Colonic mucosa (tissue), 4 donors: ENCODE measurements at places on chromosomes 12 and 14.

DNA sequence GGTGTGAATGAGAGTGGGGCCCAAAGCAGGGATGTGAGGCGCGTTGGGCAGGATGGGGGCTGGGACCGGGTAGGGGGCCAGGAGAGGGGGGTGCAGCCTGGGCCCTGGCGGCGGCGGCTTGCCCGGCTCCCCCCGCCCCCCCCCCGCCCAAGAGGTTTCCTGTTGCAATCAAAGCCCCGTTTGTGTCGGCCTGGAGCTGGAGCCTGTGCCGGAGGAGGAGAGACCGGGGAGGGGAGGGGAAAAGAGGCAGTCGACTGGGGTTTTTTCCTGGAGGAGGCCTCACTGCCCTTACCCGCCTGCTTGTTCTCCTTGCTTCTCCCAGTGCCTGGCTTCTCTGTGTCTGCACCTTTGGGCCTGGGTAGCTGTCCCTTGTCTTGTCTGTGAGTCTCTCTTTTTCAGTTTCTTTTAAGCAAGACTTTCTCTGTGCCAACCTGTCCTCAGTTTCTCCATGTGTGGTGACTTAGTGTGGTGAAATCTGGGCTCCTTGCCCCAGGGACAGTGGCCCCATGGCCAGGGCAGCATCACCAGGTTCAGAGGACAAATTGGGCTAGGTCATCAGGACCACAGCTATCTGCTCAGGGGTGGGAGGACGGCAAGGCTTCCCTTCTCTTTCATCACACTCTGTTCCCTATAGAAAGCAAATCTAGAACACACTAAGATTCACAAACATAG, 8.5 kb downstream of the RARG start:
- no peaks in the 10 kb centered on the region for H3K27me3 ChIP-seq
- H3K4me1 ChIP-seq, result peaks cover 5% of the 10 kb centered on the region
- no peak overlapping the region for H3K4me3 ChIP-seq

DNA sequence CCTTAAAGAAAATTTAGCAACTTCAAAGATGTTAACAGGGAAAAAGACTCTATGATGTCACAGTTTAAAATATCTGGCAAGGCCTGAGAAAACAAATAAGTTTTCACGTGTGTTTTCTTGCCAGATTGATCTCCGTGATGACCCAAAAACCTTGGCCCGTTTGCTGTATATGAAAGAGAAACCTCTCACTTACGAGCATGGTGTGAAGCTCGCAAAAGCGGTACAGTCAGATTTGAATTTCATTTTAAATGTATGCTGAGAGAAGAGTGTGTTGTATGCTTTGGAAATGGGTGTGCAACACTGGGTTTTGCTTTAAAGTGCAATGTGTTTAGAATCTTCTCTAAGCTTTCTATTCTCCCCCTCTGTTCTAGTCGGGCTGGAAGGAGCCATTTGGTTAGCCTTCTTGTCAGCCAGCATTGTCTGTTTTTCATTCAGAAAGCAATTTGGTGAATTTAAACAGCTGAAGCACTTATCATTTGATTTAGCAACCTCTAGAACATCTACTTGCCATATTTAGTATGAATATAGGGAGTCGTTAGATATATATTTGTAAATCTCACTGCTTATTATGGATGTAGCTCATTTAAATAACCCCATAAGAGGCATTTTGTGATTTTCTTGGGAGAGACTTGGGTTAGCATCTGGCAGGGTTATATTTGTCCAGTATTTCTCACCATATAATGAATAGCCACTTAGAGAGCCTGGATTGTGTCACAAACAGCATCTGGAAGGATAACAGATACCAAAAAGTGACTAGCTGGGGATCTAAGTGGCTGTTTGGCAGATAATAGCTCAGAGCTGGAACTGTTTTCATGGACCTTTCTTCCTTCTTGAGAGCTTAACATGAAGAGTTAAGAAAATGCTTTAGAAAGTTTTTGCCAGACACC, 35.5 kb downstream of the GPHB5 start:
- no peaks in the 10 kb centered on the region for H3K27me3 ChIP-seq
- no peaks in the 10 kb centered on the region for H3K4me1 ChIP-seq
- H3K4me3 ChIP-seq, result no peak overlapping the region
- no peaks in the 10 kb centered on the region for H3K36me3 ChIP-seq

GRCh38 chr14:76109087-76109880, 42.4 kb upstream of the GPATCH2L start:
- no peaks in the 10 kb centered on the region for H3K27me3 ChIP-seq
- no peak overlapping the region for H3K27ac ChIP-seq
- no peaks in the 10 kb centered on the region for H3K4me1 ChIP-seq
- H3K4me3 ChIP-seq, result no peak overlapping the region
- H3K36me3 ChIP-seq, result no peaks in the 10 kb centered on the region

DNA sequence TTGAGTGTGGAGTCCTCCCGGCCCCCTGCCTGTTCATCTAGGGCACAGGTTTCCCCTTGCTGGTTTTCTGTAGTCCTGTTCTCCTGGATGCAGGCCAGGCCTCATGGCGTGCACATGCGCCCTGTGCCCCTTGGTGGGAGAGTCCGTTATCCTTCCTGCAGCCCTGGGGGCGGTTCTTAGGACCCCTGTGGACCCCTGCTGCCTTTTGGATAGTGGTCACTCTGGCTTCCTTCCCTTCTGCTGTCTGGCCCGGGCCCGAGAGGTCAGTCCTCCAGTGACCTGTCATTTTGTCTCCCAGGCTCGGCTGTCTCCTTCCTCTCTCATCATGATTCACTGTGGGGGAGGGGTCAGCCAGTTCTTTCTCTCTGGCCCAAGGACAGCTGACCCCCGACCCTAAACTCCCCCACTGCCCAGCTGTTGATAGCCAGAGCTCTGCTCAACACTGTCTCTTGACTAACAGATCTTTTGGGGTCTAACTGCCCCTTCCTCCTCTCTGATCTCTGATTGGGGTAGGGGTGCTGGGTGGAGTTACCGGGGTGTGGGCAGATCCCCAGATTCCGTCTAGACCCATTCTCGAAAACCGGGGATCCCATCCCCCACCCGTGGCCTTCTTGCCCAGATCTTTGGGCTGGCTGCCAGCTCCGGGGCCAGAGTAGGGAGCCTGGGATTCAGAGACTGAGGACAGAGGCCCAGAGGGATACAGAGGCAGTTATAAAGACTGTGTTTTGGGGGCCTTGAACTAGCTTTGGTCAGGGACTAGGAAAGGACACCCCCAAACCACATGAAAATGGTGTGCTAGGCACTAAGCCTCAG, 7.0 kb downstream of the CCND2 start:
- peaks cover 11% of the 10 kb centered on the region for H3K36me3 ChIP-seq
- peak; percentile 69 for DNase-seq
- H3K4me3 ChIP-seq, result no peak overlapping the region
- peak overlapping the region; percentile 43 for H3K27ac ChIP-seq

- H3K36me3 ChIP-seq, result no peaks in the 10 kb centered on the region
- H3K4me3 ChIP-seq, result no peak overlapping the region
- H3K4me1 ChIP-seq, result no peaks in the 10 kb centered on the region
- H3K27ac ChIP-seq, result no peak overlapping the region
- no peak for DNase-seq
- no peaks in the 10 kb centered on the region for H3K27me3 ChIP-seq
Observed at GRCh38 chr12:32117316-32117715, 10.7 kb downstream of the BICD1 start.
